ENCODE measurements at places on chromosomes 2 and 18.

DNA sequence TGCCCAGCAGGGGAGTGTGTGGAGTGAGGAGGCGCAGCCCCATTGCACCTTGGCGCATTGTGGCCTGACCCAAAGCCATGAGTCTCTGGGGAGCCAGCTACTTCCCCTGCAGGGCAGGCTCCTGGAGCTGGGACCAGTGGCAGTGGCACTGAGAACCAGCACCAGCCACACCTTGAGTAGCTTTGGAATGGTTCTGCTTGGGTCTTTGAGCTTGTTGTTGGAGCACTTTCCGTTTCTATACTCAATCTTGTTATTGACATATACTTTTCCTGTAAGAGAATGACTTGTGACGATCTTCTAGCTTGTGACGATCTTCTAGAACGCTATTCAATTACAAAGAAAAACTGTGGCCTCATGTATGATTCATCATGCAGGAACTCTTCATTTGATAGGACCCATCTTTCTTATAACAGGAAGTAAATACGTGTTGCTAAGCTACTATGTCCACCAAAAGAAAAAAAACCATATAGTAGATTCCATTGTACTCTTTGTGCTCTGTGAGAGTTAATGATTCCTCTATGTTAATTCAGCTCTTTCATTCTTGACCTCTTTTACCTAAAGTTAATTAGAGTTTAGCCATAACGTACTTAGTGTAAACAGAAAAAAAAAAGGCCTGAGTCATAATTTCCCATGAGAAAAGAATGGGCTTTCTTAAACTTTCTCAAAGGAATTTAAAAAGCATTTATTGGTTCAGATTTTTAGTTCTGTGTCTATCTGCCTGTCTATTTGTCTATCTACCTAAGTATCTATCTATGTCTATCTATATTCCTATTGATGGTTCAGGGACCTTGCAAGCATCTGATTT lies 113.1 kb downstream of the GATA6 start:
- DNase-seq = no peak

GRCh38 chr2:100105678-100106054 lies 36.7 kb downstream of the AFF3 start:
- no peak for DNase-seq

- DNase-seq = no peak
These were observed 116.3 kb downstream of the ZNF532 start for GRCh38 chr18:58980991-58981390.

- no peak for DNase-seq
These were observed 1.5 kb downstream of the ABHD1 start for GRCh38 chr2:27125104-27125503.

Data from NCI-H82 (cell line).